ENCODE measurements at places on chromosomes 4 and X.

DNA sequence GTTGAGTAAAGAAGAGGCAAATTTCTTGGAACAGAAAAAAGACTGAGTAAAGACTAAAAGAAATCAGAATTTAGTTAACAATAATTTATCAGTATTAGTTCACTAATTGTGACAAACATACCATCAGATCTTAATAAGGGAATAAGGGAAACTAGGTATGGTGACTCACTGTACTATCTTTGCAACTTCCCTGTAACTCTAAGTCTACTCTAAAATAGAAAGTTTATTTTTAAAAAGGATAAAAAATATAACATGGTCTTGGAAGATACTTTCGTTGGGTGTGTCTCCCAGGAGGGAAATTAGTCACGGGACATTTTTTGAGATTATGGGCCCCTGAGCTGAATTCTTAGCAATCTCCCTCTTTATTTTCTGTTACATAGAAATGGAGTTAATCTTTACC, 97.3 kb downstream of the EMCN start:
- no peak for DNase-seq

GRCh38 chr4:75002381-75002780, 69.5 kb downstream of the PARM1 start:
- DNase-seq: no peak

DNA sequence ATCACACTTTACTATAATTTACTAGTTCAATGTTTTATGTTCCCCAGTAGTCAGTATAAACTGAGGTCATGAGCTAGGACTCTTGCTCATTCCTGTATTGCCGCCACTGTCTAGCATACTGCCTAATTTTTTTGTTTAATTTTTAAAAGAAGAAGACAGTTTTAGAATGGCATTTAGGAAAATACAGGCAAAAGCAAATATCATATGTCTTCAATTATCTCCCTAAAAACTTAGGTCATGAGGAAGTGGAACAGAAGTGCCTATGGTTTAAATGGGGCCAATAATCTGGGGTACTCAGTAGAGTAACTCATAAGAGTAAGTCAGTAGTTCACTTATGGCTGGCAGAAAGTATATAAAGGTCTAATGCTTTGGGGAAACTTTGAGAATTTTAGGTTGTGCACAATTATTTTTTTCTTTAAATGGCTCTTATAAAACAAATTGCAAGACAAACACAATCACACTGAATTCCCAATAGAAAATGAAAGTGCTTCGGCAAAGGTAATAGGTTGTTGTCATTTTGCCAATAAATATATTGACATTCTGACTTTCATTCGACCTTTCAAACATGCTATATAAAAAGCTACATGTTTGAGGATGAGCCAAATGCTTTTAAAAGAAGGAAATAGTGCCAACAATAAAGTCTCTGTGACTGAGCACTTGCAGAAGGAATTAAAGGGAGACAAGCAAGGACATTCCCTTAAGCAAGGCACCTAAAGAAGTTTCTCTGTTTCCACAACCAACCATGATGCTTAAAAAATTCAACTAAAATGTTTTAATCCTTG, 390.1 kb downstream of the PDGFC start:
- no peak for DNase-seq

GRCh38 chrX:131397891-131398290, 108.8 kb upstream of the IGSF1 start:
- DNase-seq: no peak

DNA sequence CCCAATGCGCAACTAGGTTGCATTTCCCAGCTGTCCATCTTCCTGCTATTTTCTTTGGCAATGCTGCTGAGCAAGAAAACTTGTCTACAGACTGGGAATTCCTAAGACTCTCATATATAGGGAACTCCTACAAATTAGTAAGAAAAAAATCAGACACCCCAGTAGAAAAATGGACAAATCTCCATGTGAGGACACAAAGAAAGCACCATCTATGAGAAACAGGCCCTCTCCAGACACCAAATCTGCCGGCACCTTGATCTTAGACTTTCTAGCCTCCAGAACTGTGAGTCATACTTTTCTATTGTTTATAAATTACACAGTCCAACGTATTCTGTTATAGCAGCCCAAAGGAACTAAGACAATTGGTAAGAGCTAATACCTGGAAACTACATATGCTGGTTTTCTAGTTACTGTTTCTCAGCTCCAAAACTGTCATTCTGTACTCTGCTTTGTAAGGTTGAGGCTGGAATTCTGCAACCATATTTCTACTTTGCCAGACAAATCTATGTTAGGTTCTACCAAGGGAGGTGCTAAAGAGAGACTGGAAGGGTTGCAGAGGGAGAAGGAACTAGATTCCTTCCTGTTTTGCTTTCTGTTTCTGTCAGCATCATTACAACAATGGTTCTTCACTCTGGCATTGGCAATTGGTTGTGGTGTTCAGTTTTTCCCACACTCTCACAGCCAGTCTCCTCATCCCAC, 35.7 kb upstream of the FAM241A start:
- no peak for DNase-seq

- DNase-seq: no peak
Observed at GRCh38 chrX:155985208-155985607, 12.3 kb upstream of the IL9R start.

- no peak for DNase-seq
Observed at GRCh38 chr4:120685756-120686278, 236.7 kb downstream of the PRDM5 start.

- DNase-seq: no peak
Observed at GRCh38 chr4:88761861-88762523, 64.4 kb upstream of the NAP1L5 start.

DNA sequence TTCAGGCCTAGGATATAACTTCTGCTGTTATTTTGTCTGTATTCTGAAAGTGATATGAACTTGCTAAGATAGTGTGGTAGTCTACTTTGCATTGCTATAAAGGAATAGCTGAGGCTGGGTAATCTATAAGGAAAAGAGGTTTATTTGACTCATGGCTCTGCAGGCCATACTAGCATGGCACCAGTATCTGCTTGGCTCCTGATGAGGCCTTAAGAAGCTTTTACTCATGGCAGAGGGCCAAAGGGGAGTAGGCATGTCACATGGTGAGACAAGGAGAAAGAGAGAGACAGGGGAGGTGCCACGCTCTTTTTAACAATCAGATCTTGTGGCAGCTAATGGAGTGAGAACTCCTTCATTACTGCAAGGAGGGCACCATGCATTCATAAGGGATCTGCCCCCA, 247.3 kb downstream of the GPAT3 start:
- DNase-seq: no peak

DNA sequence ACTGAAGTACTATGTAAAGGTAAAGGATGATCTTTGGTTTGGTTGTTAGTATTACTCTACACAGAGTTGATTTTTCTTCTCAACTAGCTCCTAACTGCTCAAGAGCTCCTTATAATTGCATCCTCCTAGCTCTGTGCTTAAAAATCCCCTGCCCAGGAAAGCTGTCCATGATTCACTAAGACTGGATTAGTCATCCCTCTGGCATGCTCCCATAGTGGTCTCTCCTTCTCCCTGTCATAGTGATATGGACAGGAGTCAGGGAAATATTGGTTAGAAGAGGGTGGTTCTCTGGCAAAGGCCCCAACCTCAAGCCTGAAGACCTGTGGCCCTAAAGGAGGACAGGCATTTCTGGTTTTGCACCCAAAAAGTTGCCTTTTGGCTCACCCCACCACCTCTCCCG, 242.3 kb upstream of the KCNIP4 start:
- no peak for DNase-seq

DNA sequence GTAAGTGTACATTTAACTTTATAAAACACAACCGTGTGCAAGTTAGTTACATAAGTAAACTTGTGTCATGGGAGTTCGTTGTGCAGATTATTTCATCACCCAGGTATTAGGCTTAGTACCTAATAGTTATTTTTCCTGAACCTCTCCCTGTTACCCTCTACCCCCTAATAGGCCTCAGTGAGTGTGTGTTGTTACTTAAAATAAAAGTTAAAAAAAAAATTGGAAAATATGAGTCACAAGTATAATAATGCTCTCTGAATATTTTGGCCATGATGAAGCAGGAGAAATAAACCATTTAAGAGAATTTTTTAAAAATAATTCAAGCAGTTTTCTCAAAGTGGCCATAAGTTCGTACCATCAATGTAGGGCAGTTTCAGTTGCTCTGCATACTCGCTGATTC, 105.1 kb upstream of the GRID2 start:
- DNase-seq: no peak

DNA sequence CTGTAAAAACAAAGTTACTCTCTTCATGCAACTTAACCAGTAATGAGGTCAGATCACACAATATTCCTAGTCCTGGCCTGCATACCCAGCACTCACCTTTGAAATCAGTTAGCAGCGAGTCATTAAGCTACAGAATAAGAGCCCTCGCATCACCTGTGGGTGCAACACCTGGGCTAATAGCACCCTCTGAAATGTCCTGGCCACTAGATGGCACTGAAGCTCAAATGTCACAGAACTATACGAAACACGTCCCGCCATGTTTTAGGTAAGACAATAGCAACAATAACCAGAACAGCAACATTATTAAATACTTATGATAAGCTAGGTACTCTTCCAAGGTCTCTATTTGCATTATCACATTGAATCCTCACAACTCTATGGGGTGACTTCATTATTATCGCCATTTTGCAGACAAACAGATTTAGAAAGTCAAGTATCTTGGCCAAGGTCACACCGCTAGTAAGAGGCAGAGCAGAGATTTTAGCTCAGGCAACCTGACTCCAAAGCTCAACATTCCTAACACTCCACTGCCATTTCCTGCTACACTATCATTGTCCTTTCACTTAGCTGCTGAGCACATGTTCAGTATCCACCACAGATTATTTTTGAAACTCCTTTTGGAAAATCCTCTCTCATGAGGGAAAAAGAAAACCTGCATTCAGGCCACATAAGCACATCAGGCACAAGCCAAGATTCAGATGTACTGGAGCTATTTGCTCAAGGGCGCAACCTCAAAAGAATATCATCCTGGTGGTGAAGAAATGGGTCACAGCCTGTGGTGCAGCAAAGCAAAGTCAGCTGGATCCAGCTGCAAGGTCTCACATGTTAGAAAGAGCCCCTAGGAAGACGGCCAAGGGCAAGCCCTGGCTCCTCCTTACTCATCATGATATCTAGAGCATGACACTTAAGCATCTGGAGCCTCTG, 59.5 kb upstream of the KDR start:
- peak; percentile 16 for DNase-seq

DNA sequence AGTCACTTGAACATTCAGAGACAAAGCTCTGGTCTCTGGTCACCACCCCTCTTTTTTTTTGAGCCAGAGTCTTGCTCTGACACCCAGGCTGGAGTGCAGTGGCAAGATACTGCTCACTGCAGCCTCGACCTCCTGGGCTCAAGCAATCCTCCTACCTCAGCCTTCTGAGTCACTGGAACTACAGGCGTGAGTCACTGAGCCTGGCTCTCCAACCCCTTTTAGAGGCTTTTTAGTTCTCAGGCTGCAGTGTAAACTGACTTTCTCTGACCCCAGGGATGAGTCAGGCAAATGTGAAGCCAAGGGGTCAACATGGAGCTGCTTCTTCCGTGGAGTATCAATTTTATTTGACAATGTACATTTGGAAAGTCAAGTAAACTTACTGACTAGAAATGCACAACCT, 229.2 kb downstream of the PTTG2 start:
- DNase-seq: no peak

Data from stimulated activated CD4-positive, alpha-beta T cell treated with anti-CD3 and anti-CD28 coated beads, Interleukin-2, amount 100 ng/mL, for 48 hours (primary cell).